ENCODE measurements at places on chromosomes 5 and 9.

- DNase-seq, result no peak
These were observed 3.7 kb downstream of the NAA35 start for GRCh38 chr9:85944672-85945071.

GRCh38 chr9:36876056-36876455 is 158.0 kb downstream of the PAX5 start:
- DNase-seq, result no peak

DNA sequence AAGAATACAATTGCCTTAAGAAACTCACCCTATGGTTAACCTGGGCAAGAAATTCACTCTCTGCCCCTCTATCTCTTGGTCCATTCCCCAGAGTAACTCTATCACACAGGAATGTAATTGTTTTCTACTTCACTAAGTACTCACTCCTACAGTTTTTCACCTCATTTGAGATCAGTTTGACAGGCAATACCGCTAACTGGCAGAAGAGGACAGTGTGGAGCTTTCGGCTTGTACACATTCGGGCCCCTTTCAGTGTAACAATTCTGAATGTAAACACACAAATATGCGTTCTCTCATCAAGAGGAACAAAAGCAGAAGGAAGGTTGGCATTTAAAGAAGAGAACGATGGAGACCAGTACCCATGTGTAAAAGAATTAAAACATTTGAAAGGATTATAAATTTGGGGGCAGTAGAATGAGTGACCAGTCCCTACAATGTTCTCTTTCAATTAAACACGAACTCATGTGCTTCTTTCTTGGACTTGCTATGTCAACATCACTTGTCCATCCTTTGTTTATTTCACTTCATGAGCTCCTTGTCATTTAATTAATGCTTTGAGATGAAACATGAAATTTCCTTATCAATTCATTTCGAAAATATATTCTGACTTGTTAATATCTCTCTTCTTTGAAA is 188.5 kb upstream of the GRAMD2B start:
- DNase-seq, result peak; percentile 5

- DNase-seq, result no peak
These were observed 7.5 kb upstream of the CMBL start for GRCh38 chr5:10315201-10315600.

- no peak for DNase-seq
These were observed 31.1 kb downstream of the SSBP2 start for GRCh38 chr5:81719743-81720345.

DNA sequence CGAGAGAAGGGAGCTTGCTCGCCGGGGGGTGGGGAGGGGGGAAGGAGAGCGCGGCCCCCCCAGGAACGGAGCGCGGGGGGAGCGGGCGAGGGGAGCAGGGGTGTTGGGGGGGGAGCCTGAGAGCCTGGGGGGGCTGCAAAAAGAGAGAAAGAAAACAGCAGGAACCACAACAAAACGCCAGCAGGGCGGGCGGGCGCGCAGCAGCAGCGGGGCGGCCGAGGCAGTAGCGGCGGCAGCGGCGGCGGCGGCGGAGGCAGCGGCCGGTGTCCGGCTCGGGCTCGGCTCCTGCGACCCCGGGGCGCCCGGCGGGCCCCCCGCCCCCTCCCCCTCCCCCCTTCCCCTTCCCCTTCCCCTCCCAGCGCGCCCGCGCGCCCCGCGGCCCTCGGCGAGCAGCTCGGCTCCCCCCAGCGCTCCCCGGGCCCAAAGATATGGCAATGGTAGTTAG is 1.6 kb downstream of the NR2F1 start:
- DNase-seq, result no peak

DNA sequence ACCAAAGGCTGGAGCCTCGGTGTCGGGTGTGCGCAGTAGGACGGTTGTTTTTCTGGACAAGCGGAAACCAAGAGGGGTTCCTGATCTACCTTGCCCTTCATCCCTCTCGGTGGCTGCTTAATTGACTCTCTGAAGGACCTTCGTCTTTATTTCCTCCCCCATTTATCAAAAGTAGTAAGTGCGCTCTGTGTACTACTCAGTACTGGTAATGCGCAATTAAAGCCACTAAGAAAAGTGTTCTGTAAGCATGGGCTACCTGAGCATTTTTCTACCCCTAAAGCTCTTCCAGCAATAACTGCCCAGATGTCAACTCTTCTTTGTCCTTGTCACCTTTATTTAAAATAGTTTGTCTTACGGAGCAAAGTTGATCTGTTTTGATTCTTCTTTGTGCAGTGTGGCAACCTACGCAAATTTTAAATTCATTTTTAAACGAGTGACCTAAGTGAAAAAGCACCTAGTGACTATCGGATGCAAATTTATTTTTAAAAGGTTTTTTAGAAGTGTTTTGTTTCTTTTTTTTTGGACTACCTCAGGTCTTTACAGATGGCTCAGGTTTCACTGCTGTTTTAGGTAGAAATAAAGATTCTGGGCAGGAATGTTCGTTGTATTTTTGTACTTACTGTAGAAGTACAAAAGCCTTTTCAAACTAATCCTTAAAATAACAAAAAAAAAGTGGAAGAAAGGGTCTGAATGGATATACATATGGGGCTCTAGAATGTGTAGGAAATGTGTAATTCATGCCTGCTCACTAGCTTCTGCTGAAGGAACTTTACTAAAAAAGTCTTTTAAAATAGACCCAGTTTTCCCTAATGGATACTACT is 2.0 kb downstream of the JMY start:
- DNase-seq, result no peak

- peak; percentile 34 for DNase-seq
These were observed 511 bp downstream of the ARL15 start for GRCh38 chr5:54309691-54310432.

GRCh38 chr9:33082538-33083326 is 6.3 kb upstream of the SMU1 start:
- no peak for DNase-seq

GRCh38 chr5:71783891-71784290 is 64.8 kb downstream of the CARTPT start:
- DNase-seq, result peak; percentile 0

DNA sequence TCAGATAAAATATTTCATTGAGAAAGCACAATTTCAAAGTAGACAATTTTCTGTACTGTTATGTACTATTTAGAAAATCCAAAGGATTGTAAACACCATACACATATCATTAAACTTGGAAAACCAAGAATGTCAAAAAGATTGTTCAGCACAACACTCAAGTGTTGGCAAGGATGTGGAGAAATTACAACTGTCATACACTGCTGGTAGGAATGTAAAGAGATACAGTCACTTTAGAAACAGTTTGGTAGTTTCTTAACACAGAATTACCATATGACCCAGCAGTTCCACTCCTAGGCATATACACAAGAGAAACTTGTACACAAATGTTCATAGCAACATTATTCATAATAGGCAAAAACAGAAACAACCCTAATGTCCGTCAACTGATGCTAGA is 71.2 kb downstream of the OR2K2 start:
- no peak for DNase-seq

DNA sequence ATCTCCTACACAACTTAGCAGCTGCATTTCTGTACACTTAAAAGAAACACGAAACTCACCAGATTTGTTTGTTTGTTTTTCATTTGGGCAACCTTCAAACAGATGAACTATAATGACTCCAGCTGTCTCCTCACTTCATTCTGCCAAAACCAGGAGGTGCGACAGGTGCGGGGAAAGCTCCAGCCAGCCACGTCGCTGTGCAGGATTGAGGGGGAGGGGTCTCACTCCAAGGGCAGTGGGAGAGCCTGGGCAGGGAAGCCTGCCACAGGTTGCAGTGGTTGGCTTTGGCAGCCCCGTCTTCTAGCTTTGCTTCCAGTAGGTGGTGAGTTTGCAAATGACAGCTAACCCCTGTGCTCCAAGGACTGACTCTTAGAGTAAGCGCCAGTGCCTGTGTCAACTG is 215.8 kb downstream of the CEMIP2 start:
- DNase-seq, result peak; percentile 59

DNA sequence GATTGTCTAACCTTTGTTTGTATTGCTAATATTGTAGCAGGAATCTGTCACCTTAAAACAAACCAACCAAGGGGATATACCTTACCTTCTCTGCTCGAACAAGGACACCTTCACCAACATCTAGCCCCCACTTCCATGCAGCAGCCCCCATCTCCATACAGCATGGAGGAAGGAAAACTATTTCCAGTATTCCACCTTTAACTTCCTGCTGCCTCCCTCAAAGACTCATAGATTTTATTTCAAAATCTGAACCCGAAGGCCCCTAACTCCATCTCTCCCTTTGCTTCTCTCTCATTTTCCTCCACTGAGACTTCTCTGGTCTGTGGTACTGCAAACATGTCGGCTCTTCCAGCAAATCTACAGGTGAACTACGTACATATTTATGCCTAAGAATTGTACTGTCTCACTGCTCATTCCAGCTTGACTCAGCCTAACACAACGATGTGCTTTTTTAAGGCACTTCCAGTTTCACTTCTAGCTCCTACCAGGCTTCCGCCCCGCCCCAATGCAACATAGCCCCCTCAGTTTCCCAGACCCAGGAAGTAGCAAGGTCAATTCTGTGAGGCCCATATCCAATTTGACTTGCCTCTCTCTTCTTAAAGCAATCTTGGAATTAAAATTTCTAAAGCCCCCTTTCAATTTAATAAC is 70.7 kb upstream of the RNF38 start:
- no peak for DNase-seq

GRCh38 chr9:89853161-89853560 is 248.3 kb downstream of the GADD45G start:
- DNase-seq, result no peak

GRCh38 chr5:103646698-103647614 is 84.4 kb upstream of the NUDT12 start:
- no peak for DNase-seq

DNA sequence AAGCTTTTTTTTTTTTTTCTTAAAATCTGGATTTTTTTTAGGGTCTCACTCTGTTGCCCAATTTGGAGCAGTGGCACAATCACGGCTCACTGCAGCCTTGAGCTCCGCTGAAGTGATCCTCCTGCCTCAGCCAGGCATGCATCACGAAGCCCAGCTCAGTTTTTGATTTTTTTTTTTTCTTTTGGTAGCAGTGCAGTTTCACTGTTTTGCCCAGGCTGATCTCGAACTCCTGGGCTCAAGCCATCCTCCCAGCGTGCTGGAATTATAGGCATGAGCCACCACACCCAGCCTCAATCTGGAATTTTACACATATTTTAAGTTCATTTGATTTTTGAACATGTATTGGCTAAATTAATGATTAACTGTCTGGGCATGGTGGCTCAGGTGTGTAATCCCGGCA is 36.3 kb downstream of the TRIO start:
- DNase-seq, result no peak

- peak; percentile 68 for DNase-seq
These were observed 34.6 kb downstream of the SPARC start for GRCh38 chr5:151651997-151652645.

GRCh38 chr9:114442022-114442421 is 54.2 kb upstream of the AKNA start:
- no peak for DNase-seq

DNA sequence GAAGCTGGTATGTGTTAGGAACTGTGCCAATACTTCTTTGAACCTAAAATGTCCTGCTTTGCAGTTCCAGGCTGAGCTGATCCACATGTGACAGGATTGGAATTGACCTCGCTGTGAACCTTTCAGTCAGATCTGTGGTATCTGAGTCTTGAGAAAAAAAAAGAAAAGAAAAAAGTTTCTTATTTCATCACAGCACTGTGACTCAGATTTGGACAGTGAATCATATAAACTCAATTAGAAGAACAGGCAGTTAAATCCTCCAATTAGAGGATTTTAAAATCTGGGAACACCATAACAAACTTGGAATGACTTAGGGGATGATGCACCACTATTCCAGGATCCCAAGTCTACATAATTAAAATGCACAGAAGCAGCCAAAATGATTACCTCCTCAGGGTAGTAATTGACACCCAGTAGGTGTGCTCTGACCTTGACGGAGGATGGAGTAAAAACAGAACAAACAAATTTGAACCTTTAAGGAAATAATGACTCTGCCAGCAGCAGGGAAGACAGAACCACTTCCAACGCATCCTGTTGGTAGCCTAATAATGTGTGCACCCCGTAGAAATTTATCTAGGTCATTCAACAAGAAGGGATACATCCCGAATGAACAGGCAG is 57.8 kb upstream of the RAI14 start:
- no peak for DNase-seq

GRCh38 chr5:157370967-157371366 is 89.0 kb upstream of the NIPAL4 start:
- DNase-seq, result no peak

DNA sequence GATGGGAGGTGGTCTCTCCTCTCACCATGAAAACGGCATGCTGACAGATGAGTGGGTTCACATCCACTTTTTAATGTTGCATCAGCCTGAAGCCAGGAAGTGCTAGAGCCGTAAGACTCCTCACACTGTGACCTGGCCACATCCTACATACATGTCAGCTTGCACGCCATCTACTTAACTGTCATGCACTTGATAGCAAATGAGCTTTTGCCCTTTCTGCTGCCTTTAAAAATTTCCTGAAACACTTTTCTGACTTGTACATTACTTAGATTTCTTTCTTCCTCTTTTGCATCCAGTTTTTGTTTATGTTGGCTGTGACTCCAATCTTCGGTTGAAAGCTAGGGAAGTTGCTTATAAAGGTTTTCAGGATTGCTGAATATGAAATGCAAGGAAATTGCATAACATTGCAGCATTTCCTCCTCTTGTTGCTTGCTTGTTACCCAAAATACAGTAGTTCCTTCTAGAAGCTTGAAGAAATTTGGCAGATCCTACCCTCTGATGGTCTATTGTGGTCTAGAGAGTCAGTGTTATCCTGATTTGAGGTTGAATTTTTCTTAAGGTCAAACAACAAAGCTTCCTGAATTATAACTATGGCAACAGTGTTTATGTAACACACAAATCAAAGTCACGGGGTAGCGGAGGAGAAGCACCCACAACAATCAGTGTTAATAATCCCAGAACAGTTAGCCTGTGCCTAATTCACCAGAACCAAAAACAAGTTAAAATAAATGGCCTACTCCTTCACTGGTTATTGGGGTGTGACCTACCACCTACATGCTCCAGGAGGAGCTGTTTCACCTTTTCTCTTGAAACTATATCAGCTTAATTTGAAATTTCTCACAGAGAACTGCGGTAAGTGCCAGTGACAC is 232.5 kb downstream of the ARHGAP26 start:
- no peak for DNase-seq

DNA sequence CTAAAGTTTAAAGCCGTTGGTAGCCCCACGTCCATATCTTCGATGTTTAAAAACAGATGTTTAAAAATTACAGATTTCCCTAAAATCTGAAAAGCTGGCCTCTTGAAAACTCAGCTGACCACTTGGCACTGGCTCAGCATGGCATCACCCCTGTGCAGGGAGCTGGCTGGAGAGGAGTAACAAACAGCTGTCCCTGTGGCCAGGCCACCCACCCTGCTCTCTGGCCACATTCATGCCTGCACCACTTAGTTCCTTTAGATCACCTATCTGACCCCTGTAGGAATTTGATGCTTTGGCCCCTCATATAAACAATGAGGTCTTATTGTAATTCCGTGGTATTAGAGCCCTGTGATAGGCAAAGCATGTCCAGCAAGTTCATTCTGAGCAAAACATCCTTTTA is 107.5 kb downstream of the FRMD3 start:
- no peak for DNase-seq
